ENCODE measurements at places on chromosomes 6 and 20. TPM values are rescaled to one million over a fixed set of nuclear protein-coding genes. Genes with fewer than 3 reads are reported as not detected.

The ISM1 gene
- total RNA-seq, result 1.3 TPM

The PRSS16 gene
- 1.7 TPM for total RNA-seq

- no peak for DNase-seq
Observed at GRCh38 chr6:30883685-30884520, at the start of gene DDR1. Gene DDR1 (plus strand): TSS chr6:30884519. CDS start chr6:30888730, 4,211 bp downstream.

GRCh38 chr20:5918856-5919625 lies 31.3 kb downstream of the TRMT6 start:
- no peak for DNase-seq

DNA sequence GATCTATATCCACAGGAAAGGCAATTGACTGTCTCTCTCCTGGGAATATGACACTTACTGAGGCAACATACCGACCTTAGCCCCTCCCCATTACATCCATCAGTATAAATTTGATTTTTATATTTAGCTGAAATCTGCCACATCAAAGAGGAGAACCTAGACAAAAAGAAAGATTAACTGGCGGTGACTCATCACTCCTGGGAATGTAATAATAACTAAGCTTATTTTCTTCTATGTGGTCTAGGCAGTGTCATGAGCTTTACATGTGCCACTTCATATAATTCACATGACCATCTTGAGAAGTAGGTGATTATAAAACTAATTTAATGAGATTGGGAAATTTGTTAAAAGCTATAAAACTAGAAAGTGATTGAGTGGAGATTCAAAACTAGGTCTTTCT lies 520.0 kb upstream of the HS3ST5 start:
- DNase-seq, result no peak

DNA sequence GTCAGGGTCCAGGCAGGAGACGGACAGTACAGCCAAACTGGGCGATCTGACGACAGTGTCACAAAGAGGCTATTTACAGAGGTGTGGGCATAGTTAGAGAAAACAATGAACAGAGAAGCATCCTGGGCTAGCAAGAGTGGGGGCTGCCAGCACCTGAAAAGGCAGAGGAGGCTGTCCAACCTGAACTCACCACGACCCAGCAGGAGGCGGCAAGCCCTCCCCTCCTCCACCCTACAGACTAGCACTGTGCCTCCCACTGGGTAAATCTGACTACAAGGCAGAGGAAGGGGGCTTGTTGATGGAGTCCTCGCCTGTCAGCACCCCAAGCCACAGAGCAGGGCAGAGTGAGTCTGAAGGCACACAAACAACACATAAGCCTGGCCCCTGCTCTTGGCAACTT lies 52.8 kb upstream of the CDYL start:
- DNase-seq, result no peak

Measured in right atrium auricular region (tissue), 2 donors.